EH (cell line): ENCODE measurements at places on chromosomes 5 and 9.

- DNase-seq = no peak
Observed at GRCh38 chr5:38856660-38857059, 10.8 kb downstream of the OSMR start.

- no peak for DNase-seq
Observed at GRCh38 chr5:39441838-39442237, 17.1 kb upstream of the DAB2 start.

GRCh38 chr5:111469903-111470302, 42.4 kb downstream of the STARD4 start:
- DNase-seq = no peak

DNA sequence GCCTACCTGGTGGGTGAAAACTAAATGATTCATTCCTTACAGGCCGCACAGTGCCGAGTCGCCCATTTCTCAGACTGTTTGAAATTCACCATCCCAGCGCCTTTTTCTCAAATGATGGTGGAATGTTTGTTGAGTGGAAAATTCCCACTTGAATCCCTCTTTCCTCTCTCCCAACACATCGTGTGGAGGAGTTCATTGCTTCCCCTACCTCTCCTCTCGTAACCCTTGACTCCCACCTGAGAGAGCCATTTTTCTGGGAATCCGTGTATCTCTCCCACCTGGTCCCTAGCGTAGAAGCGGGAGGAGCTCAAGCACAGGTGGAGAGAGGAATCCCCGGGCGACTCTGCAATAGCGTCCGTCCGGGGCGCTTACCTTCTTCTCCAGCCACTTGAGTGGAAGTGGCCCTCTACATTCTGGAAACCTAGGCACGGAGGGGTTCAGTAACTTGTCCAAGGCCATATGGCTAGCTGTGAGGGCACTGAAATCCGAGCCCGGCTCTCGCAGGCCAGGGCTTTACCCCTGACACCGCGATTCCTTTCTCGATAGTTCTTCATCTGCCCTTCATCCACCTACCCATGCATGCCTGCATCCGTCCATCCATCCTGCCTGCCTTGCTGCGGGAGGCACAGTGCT, 683 bp downstream of the OSMR start:
- peak; percentile 50 for DNase-seq

- no peak for DNase-seq
Observed at GRCh38 chr5:40093550-40093949, 586.2 kb upstream of the PTGER4 start.

DNA sequence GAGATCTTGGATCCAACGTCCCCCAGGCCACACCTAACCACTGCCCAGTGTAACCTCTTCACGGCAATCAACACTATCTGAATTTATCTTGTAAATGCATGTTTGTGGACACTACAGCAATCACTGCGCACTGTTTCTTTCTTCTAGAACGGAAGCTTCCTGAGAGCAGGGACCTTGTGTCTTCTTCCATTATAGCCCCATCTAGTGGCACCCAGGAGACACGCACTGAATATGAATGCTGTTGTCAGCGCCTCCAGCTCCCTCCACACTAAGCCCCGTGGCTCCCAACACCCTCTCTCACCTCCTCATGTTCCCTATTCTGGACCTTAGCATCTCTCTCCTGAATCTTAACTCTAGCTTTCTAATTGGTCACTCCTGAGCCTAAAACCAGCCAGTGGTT, 72.7 kb downstream of the SMIM23 start:
- DNase-seq = peak; percentile 23

DNA sequence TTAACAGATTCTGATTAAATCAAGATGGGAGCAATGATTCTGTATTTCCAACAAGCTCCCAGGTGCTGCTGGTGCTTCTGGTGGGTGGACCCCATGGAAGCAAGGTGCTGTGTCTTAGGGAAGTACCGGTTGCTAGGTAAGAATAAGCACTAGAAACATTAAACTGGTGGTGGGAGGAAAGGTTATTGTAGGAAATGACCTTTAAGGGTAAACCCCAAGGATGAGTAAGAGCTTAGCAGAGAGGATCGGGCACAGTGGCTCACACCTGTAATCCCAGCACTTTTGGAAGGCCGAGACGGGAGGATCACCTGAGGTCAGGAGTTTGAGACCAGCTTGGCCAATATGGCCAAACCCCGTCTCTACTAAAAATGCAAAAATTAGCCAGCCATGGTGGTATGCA, 16.2 kb upstream of the CREBRF start:
- DNase-seq = no peak

GRCh38 chr5:108798513-108799265, 51.0 kb downstream of the FER start:
- DNase-seq = peak; percentile 25

- peak; percentile 62 for DNase-seq
Observed at GRCh38 chr5:141343242-141343952, at the start of gene PCDHGA3. TSS of gene PCDHGA3 (plus strand) at chr5:141343829. CDS start at chr5:141344034, 205 bp downstream.

- DNase-seq = no peak
Observed at GRCh38 chr5:151083081-151083676, 2.3 kb upstream of the TNIP1 start.

- DNase-seq = no peak
Observed at GRCh38 chr5:1013238-1013947, 4.8 kb downstream of the NKD2 start.

DNA sequence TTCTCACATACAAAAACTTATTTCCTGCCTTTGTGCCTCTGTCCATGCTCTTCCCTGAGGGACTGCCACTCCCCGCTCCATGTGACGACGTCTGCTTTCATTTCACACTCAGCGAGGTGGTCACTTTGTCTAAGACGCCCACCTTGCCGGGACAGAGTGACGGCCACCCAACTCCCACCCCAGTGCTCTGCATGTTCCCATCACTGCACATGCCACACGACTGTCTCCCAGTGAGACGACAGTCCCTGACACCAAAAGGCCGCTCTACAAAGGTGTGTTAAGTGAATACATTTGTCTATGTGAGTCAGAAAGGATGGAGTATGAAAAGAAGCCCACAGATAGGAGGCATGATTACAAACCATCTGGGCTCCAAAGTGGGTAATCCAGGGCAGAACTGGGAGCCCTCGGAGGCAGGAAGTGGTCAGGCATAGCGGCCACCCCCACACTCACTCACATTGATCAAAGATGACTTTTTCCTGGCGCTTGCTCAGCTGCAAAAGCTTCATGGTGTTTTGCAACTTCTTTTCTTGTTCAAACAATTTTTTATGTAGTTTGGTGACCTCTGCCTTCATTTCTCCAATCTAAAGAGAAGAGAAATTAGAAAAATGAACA, 185.8 kb downstream of the CDK5RAP2 start:
- DNase-seq = peak; percentile 97

- DNase-seq = peak; percentile 33
Observed at GRCh38 chr5:54093081-54093492, 217.3 kb downstream of the ARL15 start.

DNA sequence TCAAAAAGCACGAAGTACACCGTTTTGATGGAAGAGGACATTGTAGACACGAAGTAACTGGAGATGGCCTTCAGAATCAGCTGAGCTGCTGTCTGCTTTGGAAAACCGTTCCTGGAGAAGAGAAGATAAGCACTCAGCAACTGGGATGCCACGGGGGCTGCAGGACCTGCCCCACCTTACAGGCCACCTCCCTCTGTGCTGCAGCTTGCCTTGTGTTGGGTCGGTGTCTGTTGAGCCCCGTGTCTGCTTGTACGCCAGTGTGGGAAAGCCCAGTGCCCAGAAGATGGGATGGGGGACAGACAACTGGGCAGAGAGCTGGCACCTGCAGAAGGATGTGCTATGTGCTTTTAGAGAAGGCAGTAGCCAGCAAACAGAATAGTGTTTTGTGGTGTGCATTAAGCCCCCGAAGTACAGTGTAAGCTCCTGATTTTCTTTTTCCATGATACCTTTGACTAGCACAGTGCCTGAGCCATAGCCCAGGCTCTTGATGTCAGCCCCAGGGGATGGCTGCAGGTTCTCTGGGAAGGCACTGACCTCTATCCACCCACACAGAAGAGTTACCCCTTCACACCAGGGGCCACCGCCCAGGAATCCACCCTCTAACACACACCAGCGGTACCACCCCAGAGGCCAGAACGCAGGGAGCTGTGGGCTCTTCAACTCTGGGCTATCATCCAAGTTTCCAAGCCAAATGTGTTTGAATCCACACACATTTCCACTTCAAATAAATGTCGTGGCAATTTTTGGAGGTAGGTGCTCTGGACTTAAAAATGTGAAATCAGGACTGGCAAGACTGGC, 63.8 kb downstream of the MACROH2A1 start:
- no peak for DNase-seq

DNA sequence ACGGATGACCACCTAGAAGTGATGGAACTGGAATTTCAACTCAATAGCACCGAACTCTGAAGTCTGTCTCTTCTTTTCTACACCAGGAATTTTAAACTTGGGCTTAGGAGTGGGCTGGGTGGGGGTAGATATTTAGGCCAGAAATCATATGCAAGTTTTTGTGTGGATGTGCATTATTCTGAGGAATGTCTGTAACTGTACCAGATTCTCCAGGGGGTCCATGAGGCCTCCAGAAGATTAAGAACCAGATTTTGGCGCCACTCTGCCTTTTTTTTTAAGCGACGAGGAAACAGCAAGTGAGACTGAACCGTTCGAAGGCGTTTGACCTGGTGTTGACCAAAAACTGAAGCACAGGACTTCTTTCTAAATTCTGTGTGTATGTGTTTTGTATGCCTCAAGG, 88.8 kb upstream of the TTC23L start:
- no peak for DNase-seq

DNA sequence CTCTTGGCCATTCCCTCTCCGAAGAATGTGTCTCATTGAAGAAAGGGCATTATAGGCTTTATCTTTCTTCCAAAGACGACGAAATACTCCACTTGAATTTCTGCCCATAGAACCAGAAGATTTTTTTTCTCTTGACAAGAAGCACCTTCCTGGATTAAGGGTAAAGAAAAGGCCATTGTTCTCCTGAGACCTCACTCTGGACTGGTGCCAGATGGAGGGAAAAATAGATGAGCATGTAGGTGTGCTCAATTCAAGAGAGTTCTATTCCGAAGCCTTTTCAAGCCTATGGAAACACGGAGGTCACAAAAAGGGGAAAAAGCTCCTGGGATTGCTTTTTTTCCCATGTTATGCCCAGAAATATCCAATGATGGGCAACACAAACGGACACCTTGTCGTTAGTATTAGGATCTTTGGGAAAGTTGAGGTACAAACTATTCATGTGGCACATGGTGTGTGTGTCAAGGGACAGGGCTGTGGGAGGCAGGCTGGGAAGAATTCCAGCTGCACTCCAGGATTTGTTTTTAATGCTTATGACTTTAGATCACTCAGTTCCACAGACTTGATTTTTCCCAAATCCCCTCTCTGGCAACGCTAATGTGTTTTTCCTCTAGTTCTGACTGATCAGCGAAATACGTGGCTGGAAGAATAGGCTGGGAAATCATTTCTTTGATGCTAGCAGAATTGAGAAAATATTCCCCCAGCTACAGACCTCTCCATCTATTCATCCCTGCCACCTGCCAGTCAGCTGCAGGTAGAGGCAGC, 89.9 kb downstream of the SIL1 start:
- peak; percentile 52 for DNase-seq

GRCh38 chr9:123397975-123398374, 42.0 kb downstream of the CRB2 start:
- no peak for DNase-seq

DNA sequence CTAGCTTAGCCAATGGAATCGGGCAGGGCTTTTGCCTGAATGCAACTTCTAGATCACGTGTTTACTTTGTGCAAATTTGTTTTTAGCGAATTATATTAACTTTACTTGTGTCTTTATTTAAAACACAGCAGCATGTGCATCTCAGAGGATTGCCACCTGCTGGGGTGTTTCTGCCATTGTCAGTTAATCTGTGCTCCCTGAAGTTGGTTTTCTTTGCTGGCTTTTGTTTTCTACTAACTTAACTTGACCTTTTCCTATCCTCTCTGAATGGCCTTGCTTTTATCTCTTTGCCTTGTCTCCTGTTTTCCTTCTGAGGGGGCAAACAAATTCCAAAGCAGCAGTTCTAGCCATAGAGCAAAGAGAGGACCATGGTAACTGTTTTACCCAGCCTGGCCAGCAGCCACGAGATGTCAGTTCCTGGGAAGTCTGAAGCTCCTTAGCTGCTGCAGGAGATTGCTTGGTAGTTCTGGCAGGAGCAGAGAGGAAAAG, 67.6 kb downstream of the ARHGEF28 start:
- peak; percentile 50 for DNase-seq

- DNase-seq = no peak
Observed at GRCh38 chr9:92770360-92770995, 5.8 kb upstream of the BICD2 start.

DNA sequence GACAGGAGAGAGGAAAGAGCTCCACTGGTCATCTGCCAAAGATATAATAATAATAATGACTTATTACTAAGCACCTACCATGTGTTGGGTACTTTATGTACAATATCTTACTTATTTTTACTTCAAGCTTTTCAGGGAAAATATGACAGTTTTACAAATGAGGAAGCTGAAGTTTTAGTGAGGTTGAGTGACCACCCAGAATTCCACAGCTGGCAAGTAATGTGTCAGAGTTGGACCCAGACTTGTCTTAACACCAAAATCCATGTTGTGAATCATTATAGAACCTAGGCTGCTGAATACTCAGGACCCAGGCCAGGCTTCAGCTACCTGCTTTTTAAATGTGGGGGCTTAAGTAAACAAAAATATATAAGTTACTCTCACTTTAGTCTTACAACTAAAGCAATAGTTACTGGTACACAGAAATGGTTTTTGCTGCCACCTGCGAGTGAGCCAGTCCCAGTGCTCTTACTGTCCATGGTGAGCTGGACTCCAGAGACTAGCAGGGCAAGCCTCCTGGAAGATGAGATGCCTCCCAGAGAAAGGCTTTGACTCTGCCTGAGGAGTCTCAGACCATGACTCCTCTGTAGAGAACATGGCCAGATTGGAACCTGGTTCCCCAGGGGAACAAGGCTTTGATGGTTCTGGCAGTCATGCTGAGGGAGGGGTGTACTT, 29.9 kb downstream of the RUSC2 start:
- DNase-seq = peak; percentile 35

GRCh38 chr5:176921714-176922113, 22.6 kb upstream of the HK3 start:
- DNase-seq = no peak

- no peak for DNase-seq
Observed at GRCh38 chr9:105254226-105254625, 9.8 kb downstream of the SLC44A1 start.

DNA sequence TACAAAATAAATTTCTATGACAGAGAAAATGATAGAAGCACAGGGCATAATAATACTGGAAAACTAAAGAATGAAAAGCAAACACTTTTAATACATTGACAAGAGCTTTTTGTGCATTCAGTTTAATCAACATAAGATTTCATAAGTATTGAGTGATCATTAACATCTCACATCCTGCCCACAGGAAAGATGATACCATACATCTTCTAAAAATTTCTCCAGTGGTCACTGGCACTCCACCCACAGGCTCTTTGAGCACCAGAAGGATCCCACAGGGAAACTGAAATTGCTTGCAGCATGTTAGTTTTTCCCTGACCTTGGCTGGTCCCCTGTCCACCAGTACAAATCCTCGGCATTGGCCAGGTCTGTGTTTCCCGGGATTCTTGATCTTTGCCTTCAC, 186.0 kb downstream of the CEMIP2 start:
- DNase-seq = no peak

DNA sequence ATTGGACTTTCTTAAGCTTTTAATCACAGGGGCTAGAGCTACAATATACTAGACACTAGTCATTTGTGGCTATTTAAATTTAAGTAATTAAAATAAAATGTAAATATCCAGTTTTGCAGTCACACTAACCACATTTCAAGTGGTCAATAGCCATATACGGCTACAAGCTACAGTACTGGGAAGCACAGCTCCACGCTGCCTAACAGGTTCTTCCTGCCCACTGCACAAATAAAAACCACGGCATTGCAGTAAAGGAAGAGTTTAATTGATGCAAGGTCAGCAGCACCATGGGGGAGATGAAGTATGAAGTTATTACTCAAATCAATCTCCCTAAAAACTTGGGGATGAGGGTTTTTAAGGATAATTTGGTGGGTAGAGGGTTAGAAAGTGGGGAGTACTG, 134.1 kb downstream of the LURAP1L start:
- no peak for DNase-seq
